Activated CD4-positive, CD25-positive, alpha-beta regulatory T cell (primary cell): ENCODE measurements at places on chromosomes 2 and 18.
A peak's percentile ranks its signal among the peaks of the same experiment; 100 is the strongest.

DNA sequence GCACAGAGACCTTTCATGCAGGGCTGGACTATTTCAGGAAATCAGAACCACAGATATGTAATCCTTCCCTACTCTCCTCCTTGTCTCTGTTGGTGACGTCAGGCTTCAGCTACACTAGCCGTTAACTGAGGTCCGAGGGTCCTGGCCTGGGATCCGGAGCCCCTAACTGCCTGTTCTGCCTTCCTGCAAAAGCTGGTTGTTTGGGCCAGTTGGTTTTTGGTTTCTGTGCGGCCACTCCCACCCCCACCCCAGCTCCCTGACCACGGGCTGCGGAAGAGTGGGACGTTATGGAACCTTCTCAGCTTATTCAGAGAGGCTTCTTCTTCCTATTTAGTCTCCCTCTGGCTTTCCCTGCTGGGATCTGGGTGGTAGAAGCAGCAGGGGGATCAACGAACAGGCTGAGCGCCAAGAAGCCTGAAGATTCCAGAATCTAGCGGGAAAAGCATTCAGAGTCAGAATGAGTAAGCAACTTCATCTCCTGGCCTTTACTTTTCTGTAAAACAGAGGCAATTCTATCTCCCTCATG, 49.3 kb upstream of the ROCK2 start:
- DNase-seq = no peak

DNA sequence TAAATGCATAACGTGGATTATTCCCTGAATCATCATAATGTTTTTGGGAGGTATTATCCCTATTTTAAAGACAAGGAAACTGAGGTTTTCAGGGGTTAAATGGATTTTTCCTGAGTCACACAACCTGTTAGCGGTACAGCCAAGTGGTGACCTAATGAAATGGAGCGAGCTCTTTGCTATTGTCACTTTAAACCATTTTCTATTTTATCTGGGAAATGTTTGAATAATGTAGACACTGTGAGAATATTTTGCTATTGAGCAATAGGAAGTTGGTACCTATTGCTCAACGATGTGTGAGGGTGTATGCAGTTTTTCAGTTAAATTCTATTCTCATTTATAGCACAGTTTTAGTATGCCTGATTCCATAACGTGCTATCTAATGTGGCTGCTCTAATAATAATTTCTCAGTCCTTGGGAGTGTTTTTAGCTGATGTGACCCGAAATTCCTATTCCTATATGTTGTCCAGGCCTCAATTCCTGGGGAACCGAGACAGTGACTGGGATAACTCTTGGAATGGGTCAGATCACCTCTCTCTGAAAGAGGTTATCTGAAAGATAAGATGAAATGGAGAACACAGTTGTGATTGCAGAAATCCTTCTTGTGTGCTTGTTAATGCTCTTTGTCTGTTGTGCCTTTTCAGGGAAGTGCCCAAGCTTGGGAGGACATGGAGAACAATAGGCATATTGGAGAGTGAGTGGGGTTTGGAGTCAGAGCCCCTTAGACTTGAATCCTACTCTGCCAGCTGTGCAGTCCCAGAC, 38.4 kb downstream of the ABCB11 start:
- DNase-seq = no peak

GRCh38 chr2:8133913-8134472, 547.9 kb upstream of the ID2 start:
- no peak for DNase-seq

DNA sequence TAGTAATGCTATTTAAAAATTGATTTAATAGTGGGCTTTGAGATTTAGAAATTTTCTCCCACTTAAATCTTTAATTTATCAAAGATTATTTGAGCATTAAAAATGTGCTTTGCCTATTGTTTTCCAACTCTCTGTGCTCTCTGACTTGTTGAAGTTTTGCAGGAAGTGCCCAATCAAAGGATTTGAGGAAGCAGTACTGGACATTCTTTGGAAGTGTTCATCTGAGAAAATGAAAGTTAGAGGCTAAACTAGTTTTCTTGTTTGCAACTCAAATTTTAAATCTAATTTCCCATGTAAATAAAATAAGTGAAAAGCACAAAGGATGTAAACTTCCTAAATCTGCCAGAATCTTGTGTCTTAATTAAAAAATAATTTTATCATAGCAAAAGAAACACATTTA, 89.1 kb downstream of the CAMKMT start:
- DNase-seq = no peak

DNA sequence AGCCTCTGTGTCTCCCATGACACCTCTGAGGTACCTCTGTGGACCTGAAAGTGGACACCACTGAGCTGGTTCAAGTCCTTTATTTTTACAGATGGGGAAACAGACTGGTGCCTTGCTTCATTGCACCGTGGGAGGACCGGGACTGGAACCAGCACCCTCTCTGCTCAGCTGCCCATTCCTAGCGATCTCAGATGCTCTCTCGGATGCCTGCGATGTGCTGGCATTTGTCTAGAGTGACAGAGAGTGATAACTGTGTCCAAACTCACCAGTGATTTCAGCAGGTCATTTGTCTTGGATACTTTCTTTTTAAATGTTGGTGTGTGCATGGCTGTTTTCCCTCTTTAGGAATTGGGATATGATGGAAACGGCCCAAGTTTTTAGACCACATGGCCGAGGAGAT, 30.1 kb upstream of the LYPD6B start:
- no peak for DNase-seq

- no peak for DNase-seq
Observed at GRCh38 chr2:4412637-4413187, 709.3 kb downstream of the DCDC2C start.

GRCh38 chr2:134207589-134208209, 46.2 kb upstream of the MGAT5 start:
- DNase-seq = peak; percentile 21

- DNase-seq = no peak
Observed at GRCh38 chr2:195795879-195796278, 138.9 kb downstream of the SLC39A10 start.

DNA sequence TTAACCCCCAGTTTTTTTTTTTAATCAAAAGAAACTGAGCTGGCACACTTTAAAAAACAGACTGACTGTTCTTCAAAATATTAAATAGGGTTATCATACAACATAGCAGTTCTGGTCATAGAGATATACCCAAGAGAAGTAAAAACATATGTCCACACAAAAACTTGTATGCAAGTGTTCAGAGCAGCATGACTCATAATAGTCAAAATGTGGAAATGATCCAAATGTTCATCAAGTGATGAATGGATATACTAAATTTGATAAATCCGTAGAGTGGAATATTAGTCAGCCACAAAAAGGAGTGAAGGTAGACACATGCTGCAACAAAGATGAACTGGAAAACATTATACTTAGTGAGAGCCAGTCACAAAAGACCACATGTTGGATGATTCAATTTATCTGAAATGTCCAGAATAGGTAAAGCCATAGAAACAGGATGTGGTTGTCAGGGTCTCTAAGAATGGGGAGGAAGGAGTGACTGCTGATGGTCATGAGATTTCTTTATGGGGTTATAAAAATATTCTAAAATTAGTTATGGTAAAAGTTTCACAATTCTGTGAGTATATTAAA, 5.1 kb downstream of the SMIM21 start:
- DNase-seq = no peak

DNA sequence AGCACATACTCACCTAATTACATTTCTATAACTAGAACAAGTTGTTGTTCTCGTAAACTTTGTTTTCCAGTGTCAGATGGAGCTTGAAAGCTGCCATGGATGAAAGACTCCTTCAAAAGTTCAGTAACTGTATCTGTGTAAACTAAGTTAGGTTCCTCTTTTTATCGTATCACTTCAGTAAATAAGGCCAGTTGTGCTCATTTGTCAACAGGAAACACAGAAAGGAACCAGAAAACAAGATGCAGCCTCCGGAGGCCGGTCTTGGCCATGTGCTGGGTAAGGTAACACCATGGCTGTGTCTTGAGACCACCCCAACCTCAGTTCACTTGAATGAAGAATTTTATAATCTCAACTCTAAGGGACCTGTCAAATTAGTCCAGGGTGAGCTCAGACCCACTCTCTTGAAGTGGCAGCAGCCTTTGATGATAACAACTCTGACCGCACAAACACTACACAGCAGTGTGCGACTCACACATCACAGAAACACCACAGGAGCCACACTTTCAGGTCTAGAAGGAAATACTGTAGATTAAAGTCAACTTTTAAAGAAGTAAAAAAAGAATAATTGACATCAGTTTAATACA, 213.8 kb downstream of the AFF3 start:
- DNase-seq = no peak

DNA sequence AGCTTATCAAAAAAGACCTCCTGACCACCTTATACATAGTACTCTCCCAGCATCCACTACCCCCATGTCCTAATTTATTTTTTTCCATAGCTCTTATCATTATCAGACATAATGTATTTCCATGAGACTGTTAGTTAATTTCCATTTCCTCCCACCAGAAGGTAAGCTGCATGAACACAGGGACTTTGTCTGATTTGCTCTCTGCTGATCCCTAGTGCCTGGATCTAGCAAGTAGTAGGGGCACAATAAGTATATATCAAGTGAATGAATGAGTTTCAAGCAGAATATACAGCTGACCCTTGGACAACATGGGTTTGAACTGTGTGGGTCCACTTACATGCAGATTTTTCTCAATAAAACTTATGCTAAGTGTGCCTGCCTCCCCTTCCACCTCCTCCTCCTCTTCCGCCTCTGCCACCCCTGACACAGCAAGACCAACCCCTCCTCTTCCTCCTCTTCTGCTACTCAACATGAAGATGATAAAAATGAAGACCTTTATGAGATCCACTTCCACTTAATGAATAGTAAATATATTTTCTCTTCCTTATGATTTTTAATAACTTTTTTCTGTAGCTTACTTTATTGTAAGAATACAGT, 53.8 kb downstream of the CTAGE1 start:
- no peak for DNase-seq

DNA sequence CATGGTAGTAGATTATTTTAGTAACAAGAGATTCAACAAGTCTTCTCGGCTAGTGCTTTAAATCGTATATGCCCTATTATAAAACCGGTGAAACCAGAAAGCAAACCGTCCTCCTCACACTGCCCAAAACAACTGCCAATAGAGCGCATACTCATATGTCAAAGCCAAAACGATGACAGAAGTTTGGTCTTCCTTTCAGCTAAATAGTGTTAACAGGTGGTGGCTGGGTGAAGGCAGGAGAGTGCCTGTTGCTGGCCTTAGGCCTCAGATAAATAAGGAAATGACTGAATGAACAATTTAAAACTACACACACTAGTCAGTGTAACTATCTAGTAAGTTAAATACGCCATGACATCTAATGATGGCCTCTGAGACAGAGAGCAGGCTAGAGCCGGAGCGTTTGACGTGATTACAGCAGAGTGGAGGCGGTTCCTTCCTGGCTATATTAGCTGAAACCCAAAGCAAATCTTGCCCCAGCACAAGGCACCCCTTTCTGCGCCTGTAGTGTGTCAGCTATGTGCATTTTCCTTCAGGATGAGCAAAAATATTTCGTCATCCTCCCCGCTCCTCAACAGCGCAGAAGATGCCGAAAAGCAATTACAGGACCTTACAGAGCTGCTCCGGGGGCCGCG, 1.6 kb downstream of the LONRF2 start:
- DNase-seq = no peak

DNA sequence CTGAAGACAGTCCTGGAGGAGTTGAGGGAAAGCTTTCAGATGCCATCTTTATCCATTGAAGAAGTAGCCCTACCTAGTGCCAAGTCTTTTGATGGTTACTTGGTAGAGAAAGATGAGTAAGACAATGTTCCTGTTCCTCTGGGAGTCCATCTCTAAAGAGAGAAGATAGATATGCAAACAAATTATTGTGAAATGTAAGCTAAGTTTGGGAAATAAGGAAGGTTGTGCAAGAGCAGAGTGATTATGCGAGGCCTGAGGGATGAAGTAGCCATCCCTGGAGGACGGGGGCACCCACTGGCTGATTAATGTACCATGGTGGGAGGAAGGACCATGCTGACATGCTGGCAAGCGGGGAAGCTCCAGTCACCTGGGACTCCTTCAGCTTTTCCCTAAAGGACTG, 994 bp upstream of the DTNA start:
- no peak for DNase-seq

- DNase-seq = no peak
Observed at GRCh38 chr2:12169721-12170120, 423.3 kb downstream of the LPIN1 start.

GRCh38 chr2:169664978-169665930, 29.0 kb downstream of the CFAP210 start:
- DNase-seq = no peak

- no peak for DNase-seq
Observed at GRCh38 chr2:111957872-111958354, 59.5 kb downstream of the MERTK start.

DNA sequence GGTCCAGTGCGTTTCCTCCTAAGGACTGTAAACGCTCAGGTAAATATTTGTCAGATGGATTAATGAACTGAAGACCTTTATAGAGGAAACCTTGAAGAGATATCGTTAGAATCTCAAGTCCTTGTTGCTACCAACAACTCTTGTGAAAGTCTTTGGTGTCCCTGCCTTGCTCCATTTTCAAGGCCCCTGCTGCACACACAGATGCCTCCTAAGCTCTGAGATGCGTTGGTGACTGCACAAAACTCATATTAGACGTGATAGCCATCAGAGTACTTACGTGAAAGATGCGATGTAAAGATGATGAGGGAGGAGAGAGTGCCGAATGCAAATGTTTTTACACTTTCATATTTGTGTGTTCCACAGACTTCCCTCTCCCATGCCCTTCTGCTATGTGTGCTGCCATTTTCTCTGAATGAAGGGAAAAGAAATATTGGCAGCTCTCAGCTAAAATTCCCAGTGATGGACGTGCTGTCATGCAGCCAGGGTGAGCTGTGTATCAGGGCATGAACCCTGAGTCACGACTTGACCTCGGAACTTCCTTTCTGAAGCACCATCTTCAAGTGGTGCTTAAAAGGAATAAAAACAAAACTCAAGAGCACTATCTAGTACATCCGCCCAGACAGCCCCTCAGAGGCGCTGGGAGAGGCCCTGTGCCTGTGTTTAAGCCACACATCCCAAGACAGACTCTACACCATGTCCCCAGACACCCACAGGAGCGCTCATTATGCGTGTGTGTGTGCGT, 117.4 kb downstream of the FAM210A start:
- DNase-seq = no peak

DNA sequence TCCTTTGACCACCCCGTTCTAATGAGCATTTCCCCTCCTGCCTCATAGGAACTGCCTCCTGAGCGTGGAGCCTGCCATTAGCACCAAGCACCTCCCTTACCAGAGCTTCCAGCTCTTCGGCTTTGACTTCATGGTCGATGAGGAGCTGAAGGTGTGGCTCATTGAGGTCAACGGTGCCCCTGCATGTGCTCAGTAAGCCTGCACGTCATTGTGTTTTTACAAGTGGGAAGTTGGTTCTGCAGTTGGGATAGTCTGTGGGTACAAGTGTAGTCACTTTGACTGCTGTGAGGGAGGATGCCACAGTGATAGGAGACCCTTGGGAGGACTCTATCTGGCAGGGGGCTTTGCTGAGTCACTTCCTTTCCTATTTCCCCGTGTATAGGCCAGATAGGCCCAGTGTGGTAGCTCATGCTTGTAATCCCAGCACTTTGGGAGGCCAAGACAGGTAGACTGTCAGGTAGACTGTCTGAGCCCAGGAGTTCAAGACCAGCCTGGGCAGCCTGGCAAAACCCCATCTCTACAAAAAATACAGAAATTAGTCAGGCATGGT, 22.0 kb upstream of the POLR1B start:
- no peak for DNase-seq

GRCh38 chr2:164023896-164024295, 288.1 kb upstream of the FIGN start:
- DNase-seq = no peak
